Stimulated activated CD4-positive, alpha-beta T cell treated with anti-CD3 and anti-CD28 coated beads, Interleukin-1b, Interleukin-23, amount 100 ng/mL, for 1 hour (primary cell): ENCODE measurements at places on chromosomes 1 and 21.

DNA sequence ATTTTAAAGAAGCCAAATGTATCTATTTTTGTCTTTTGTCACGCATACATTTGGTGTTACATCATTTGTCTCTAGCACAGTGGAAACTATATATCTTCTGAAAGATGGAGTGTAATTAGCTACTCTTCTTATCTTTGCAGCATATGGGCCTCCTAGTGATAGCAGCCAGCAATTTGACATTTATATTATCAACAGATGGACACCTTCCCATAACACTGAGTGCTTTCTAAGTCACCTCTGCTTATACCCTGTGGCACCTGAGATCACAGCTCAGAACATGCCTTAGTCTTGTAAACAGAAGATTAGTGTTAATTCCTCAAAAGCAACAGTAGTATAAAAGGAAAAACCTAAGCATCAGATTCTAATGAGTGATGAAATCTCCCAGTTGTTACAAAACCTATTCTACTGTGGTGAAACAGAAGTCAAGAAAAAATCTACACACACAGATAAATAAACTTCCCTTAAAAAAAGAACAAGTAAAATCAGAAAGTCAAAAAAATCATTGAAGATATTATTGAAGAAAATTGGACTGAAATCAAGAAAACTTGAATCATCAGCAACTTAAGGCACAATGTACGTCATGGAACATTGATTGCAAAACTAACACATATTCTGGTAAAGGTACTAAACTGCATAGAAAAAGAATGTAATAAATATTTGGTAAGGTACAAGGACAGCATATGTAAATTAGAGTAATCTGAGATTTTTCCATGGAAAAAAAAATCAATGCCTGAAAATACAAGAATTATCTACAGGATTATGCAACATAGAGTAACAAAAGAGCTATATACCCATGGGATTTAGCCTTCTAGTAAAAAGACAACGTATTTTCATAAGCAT lies 61.7 kb downstream of the KCNT2 start:
- no peak for DNase-seq

DNA sequence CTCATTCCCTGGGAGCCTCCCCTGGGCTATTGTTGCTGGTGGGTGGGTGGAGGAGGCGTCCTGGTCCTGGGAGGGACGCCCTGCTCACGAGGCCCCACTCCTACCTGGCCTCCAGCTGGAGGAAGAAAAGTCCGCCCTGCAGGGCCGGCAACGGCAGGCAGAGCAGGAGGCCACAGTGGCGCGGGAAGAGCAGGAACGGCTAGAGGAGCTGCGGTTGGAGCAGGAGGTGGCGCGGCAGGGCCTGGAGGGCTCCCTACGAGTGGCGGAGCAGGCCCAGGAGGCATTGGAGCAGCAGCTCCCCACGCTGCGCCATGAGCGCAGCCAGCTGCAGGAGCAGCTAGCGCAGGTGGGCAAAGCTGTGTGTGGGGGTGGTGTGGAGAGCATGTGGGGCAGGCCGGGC lies 24.9 kb downstream of the CROCC start:
- no peak for DNase-seq

DNA sequence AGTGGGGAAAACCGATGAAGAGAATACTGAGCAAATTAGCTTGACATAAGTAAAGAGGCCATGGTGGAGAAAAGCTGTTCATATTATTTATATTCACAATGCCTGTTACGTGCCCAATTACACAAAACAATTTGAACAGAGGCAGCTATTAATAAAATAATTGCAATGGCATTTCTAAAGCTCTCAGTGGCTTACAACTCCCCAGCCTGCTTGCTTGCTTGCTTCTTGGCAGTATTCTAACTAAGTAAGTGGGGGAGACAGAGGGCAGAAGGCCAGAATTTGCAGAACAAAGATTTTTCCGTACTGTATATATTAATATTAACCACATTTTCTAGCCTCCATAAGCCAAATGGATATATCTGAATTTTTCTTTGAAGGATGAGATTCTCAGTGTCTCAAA lies 12.9 kb downstream of the PTPN14 start:
- no peak for DNase-seq

- DNase-seq = no peak
Measured at GRCh38 chr1:92784021-92784638, 778 bp downstream of the EVI5 start.

DNA sequence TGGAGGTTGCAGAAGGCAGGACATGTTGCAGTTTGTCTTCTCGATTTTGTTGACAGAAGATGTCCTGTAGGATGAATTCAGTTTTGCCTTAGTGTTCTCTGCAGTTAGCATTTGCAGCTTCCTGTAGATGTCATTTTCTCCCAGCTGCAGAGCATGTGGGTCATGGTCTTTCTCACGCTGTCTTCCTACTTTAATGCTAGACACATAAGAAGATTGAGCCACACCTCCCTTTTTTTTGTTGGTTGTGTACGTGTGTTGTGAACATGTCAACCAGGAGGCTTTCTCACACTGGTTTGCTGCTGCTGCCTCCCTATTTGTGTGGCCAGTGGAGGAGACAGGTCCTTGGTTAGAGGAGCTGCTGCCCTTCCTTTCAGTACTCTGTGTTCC lies 110.7 kb downstream of the VPS13D start:
- no peak for DNase-seq

- no peak for DNase-seq
Measured at GRCh38 chr1:119139857-119140176, 636 bp downstream of the WARS2 start.

GRCh38 chr21:14737922-14738321 lies 191.8 kb upstream of the SAMSN1 start:
- no peak for DNase-seq

DNA sequence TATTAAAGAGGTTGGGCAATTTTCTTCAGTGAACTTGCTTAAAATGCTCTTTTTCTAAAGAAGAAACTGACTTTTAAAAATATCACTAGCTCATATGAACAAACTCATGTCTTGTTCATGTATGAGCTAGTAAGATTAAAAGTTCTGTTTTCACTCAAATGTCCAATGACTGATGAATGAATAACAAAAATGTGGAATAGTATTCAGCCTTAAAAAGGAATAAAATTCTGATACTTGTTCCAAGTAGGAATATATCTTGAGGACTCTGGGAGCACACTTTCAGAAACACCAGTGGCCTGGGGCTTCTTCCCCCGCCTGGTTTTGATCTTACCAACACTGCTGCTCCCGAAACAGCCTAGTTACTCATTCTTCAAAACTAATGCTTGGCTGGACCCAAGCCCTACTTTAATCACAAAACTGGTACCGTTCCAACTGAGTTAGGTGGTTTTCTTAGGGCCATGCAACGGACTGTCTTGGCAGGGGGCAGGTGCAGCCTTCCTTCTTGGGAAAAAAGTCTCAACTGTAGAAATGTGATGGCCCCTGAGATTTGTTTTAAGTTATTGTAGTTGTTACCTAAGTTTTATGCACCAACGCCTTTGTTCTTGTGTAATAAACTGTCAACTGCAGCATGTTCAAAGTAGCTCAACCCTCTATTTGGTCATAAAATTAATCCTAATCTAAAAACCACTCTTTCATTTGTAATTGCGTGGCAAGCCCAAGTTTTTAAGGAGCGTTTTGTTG lies 116.0 kb downstream of the ETS2 start:
- no peak for DNase-seq

- no peak for DNase-seq
Measured at GRCh38 chr1:204680461-204680860, 5.1 kb downstream of the LRRN2 start.

- no peak for DNase-seq
Measured at GRCh38 chr1:27383039-27383605, at the start of gene CD164L2. Gene CD164L2, minus strand, starts transcription at chr1:27383333. Its CDS starts 94 bp downstream, at chr1:27383239.

DNA sequence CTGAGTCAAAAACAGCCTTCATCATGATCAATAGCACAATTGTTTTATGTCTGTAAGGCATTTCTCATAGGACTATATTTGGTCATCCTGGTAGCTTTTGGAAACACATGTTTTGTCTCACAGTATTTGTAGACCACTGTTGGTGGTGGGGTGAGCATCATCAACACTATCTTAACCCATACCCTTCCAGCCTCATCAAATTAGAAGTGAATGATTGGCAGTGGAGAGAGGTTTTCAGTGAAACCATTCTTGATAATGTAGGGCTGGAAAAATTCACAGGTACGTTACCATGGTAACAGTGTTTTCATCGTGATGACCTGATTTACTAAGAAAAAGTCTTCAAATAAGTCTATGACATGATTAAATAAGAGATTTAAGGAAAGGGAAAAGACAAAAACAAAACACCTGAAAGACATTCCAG lies 45.3 kb upstream of the C1orf105 start:
- no peak for DNase-seq

DNA sequence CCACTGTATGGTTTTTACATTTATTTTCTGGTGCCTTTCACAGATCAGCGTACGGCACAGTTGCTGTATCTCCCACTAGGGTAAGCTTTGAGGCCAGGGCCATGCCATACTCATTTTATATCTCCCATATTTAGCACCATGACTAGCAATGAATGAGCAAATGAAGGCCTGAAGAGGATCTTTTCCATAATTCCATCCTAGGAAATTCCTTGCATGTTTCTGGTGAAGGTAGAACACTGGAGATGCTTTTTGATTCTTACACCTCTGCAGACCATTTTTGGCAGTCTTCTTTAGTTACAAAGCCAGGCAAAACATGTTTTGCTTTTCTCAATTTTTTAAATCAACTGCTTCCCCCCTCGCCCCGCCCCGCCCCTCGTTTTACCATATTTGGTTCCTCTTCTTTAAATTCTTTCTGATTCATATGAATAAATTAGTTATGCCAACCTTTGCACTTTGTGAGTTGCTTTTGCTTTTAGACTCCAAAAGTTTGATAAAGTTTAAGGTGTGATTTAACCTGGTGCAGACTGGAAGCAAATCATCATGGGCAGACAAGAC lies 78.9 kb upstream of the AK4 start:
- DNase-seq = no peak

DNA sequence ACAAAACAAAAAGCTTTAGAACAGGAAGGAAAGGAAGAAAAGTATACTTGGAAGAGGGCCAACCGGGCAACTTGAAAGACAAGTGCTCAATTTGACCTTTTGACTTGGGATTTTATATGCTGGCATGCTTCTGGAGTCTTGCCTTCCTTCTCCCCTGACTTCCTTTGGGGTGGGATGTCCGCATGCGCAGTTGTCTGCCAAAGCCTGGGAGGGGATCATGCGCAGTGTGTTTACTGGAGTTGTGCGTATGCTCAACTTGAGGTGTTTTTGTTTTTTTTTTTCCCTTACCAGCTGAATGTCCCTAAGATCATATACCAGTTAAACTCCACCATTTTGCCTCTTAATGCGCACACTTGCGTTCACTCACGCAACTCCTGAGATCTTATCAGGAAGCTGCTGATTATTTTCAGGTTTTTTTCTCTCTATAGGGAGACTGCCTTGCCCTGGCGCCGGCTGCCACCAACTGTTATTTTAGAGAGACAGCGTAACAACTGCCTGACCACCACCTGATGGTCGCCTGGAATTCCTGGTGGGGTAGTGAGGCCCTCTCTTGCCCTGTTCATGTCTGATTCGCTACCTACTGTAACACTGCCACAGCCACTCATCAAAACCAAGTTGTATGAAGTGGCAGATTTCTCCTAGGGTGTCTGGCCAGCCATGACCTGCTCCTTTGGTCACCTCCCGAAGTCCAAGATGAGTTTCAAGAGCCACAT lies 138.7 kb upstream of the ZNF644 start:
- DNase-seq = no peak

- DNase-seq = no peak
Measured at GRCh38 chr1:111707906-111708305, 31.3 kb downstream of the INKA2 start.
